ENCODE measurements at places on chromosomes 7 and 10. TPM values are rescaled to one million over a fixed set of nuclear protein-coding genes. Genes with fewer than 3 reads are reported as not detected.

DNA sequence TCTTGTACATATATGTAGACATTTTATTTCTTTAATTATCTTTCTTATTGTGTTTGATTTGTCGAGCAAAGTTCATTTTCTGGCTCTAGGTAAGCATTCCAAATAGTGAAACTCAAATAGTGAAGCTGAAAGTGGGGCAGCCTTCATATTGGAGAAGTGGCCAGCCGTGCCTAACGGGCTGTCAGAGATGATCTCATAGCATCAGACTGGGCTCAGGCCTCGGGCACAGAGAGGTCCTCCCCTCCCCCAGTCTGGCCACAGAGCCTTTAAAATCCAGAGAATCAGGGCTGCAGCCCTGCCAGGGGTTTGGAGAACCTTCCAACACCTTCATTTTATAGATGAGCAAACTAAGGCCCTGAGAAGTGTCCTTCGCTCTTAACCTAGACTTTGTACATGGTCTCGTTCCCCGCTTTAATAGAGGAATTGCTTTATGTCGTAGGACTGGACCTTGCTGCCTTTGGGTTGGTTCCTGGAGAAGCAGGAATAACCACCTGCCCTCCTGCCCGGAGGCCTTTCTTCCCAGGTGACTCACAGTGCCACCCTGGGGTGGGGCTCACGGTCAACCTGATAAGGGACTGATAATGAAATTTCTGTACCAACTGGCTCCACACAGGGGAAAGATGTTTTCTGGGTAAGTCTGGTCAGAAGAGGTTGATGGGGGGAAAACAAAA is 7.3 kb downstream of the TSPAN15 start:
- DNase-seq = no peak

The A1CF gene
- polyA plus RNA-seq = 9.9 TPM

The CDK14 gene
- polyA plus RNA-seq = 38.6 TPM

DNA sequence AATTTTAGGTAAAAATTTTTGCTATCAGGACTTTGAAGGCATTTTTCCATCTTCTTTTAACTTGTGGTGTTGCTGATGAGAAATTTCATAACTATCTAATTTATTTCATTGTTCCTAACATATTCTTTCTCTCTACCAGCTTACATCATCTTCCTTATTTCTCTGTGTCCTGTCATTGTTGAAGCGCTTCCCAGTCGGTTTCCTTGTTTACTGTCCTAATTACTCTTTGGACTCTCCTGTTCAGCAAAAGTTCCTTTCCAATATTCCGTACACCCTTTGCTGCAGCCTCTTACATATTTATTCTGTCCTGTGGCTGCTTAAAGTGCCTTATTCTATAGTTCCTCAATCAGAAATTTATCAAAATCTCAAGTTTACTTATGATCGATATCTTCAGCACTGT is 609.0 kb upstream of the FZD8 start:
- DNase-seq = no peak
